ENCODE measurements at places on chromosomes 12 and 14.

- DNase-seq = no peak
Measured at GRCh38 chr14:61965030-61965745, 203.0 kb downstream of the SNAPC1 start.

DNA sequence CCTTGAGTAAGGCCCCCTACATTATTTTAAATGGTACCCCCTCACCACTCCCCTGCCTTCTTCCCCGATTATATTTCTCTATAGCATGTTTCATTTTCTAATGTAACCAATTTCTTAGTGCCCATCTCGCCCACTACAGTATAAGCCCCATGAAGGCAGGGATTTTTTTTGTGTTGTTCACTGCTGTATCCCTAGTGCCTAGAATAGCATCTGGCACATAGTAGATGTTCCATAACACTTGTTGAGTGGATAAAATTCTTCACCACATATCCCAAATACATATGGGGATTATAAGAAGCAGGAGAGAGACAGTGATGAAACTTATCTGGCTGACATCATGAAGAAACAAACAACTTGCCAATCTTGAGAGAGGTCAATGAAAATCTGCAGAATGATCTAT is 11.5 kb downstream of the FBXO21 start:
- DNase-seq = no peak

DNA sequence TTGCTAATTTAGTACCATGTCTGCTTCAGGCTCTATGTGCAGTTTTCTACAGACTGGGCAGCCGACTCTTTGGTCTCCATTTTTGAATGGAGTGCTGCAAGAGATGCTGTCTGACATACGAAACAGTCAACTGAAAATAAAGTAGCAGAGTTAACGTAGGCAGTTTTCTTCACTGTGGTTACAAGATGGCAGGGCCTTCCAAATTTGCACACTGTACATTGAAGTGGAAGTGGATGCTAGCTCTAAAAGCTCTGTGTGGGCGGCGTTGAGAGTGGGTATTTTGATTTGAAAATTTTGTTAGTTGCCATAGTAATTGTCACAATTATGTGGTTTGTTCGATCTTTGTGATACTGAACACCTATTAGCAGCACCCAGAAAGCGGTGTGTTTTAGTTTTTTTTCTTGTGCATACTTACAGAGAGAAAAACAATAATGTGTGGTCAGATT is 154.9 kb upstream of the ATP2B1 start:
- DNase-seq = no peak

DNA sequence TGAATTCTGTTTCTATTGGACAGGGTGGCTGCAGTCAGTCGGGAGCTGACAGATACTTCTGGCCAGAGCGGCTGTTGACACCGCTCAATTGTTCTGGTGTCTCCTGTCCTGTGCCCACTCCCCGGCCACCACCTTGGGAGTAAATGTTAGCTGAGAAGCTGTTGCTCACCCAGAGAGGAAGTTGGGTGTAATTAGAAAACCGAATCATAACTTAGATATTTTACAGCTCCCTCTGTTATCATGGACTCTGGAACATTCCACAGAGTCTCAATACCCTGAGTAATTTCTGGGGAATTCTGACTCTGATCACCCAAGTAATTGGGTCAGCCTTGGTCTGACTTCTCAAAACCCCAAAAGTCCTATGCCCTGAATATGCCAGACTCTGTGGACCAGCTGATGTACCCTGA is 58.3 kb upstream of the RFLNA start:
- DNase-seq = no peak

- DNase-seq = no peak
Measured at GRCh38 chr14:32345311-32345791, 16.3 kb downstream of the AKAP6 start.
